ENCODE measurements at places on chromosomes 4 and X.

DNA sequence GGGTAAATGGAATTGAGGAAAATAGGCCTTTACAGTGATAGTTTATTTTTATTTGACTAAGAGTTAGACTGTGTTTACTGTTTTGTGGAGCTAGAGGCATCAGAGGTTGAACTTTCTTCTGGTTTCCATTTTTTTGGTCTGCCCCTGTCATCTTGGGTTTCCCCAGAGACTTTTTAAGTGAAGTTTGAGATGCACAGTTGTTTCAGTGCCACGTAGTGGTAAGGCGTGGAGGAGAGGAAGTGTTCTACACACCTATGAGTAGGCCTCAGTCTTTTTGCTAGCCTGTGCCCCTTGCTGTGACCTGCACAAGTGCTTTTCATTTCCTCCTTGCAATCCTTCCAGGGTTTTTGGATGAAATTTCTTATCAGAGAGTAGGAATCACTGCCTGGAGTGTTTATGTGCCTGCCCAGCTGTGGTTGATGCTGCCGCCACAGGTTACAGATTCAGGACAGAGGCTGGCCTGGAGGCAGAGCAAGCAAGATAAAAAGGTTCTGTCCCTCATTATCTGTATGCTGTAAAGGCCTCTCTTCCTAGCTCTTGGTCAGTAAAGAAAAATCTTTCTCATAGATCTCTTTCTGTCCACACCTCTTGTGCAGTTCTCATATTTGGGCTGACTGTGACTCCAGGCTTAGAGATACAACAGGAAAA, 12.5 kb upstream of the HSFX4 start:
- no peak for DNase-seq

- DNase-seq, result no peak
Observed at GRCh38 chrX:107014936-107015335, 14.9 kb upstream of the MORC4 start.

- DNase-seq, result peak; percentile 94
Observed at GRCh38 chr4:13541720-13542576, 2.4 kb downstream of the NKX3-2 start.

- DNase-seq, result no peak
Observed at GRCh38 chr4:119098306-119098705, 37.3 kb upstream of the MYOZ2 start.

- peak; percentile 58 for DNase-seq
Observed at GRCh38 chr4:181613200-181613599, 630.0 kb upstream of the TENM3 start.

GRCh38 chrX:71653344-71653743, 14.0 kb upstream of the LOC101059915 start:
- DNase-seq, result no peak

- no peak for DNase-seq
Observed at GRCh38 chr4:48270951-48271473, 1.4 kb upstream of the TEC start.

Measured in endodermal cell (in vitro differentiated cells).